Suppressor macrophage (primary cell): ENCODE measurements at places on chromosomes 3 and 15.
A peak's percentile ranks its signal among the peaks of the same experiment; 100 is the strongest.

- no peak for DNase-seq
Measured at GRCh38 chr3:57972531-57973111, 35.6 kb upstream of the FLNB start.

- peak; percentile 67 for DNase-seq
Measured at GRCh38 chr3:129116482-129116946, 5.1 kb downstream of the RAB43 start.

GRCh38 chr15:64070965-64071851 is 22.4 kb downstream of the CIAO2A start:
- peak; percentile 94 for DNase-seq

- no peak for DNase-seq
Measured at GRCh38 chr3:61060411-61060861, 190.8 kb downstream of the FHIT start.

DNA sequence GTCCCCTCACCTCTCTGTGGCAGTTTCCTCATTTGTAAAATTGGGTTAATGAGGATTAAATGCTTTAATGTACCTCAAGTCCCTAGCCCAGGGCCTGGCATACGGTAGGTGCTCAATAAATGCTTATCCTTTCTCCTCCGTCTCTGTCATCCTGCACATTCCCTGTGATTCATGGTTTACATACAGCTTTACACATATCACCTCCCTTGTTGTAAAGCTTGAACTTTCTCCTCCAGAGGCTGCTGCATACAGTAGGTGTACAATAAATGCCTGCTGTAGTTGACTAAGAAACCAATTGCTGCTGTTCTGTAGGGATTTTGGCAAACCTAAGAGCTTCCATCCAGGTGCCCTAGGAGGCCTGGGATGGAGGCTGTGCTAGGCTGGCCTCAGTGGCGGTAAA is 1.5 kb upstream of the CSPG4 start:
- no peak for DNase-seq

DNA sequence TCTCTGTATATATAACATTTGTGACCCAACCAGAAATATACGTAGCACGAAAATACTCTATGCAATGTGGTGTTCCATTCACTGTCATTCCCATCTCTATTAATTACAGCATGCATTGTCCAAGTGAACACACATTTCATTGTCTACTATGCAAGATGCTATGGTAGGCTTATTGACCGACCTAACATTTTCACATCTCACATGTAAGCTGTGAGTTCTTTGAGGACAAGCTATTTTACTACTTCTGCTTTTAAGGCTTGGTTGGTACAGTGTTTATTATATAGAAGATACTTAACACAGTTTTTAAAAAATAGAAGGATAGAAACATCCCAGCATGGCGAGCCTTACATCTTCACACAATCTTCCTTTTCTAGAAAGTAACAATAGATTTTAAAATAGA is 164.4 kb downstream of the KLHL25 start:
- no peak for DNase-seq

DNA sequence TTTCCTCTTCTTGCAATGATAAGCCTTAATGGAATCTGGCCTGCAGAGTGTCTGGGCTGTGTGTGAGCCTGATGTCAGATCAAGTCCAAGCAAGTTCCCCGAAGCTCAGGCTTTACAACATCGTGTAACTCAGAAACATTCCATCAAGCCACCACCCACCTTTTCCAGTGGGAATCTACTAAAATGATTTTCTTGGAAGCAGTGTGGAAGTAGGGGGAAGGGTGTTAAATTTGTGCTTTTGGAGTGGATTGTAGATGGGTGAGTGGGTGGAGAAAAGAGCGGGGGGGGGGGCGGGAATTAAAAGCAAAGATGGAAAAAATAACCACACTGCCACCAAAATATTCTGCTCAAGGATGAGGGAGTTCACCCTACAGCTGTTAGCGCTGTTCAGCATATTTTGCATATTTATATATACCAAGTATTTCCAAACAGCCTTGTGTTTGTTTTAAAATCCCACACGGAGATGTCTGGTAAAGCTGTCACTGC is 53.6 kb downstream of the VGLL3 start:
- no peak for DNase-seq

- DNase-seq = no peak
Measured at GRCh38 chr15:63225381-63225780, 36.0 kb downstream of the RAB8B start.

GRCh38 chr3:169952045-169952444 is 14.6 kb upstream of the SEC62 start:
- DNase-seq = peak; percentile 71

DNA sequence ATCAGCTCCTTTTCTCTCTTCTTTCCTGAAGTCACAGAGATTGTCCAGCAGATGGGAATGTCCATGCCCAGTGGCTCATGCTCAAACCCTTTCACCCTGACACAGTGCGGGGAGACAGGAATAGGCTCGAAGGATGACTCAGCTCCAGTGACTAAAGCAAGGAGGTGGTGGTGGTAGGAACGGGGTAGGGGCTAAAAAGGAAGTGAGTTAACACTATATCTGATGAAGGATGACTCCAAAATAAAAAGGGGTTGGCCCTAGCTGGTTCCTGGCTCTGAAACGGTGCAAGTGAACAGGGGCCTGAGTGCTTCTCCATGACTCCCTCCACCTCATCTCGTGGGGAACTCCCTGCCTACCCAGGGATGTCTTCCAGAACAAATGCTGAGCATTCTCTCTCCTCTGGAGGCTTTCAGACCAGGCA is 167.4 kb upstream of the LPP start:
- DNase-seq = peak; percentile 75

DNA sequence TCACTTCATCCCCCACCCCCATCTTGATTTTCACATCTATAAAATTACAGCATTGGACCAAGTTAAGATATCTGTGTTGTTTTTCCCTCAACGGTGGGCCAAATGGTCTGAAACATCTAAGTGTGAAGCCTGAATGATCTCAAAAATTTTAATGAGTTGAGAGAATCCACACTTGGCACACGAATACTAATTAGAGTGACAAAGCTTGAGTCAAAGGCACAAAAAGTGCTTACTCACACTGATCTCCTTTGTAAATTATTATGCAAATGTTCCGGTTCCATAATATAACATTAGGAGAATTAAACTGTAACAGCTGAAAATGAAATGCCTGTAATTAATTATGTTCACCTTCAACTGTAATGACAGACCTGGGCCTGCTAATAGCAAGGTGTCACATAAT is 33.6 kb downstream of the GPR176 start:
- no peak for DNase-seq

DNA sequence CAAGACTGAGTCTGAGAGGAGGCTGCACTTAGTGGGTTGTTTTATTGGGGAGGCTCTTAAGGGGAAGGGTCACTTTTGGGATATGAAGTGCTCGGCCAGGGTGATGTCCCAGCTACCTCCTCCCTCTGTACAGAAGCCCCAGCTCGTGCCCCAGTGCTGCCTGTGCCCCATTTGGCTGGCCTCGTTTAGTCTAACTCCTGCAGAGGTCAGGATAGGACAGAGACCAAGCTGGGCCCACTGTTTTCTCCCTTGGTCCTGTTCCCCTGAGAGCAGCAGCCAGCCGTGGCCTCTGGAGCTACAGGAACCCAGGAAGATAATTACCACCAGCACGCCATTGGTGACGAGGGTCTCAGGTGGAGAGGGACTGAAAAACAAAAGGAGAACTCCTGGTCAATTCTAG is 18.5 kb downstream of the PLA2G4E start:
- DNase-seq = no peak

GRCh38 chr3:110456001-110456400 is 615.6 kb upstream of the NECTIN3 start:
- no peak for DNase-seq

DNA sequence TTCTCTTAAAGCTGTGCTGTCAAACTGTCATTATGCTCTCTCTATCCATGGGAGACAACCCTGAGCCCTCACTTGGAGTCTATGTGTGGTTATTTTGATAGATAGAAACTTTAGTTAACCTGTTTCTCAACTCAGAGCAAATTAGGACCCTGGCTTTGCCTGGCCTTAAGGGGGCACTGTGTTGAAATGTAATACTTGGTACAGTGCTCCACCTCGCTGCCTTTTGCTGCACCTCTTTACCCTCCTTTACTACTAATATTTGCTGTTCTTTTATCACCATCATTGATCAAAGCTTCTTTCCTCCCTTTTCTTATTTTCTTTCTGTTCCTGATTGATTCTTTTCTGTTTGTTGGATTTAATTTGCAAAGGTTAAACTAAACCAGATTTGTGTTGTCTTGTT is 34.3 kb downstream of the STT3B start:
- DNase-seq = no peak

DNA sequence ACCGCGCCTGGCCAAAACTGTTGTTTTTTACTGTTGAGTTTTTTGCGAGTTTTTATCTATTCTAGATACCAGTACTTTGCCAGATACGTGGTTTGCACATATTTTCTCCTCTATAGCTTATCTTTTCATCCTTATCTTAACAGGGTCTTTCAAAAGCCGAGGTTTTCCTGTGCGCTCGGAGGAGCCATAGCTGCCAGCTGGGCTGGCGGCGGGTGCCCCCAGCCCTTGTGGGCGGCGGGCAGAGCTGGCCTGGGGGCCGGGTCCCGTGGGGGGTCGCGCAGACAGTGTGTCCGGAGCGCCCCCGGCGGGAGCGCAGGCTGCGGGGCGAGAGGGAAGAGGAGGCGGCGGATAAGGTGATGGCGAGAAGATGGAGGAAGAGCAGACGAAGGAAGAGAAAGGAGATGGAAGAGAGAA is 11.1 kb upstream of the EIF4A2 start:
- no peak for DNase-seq

GRCh38 chr3:11917051-11917450 is 70.4 kb upstream of the TAMM41 start:
- no peak for DNase-seq

DNA sequence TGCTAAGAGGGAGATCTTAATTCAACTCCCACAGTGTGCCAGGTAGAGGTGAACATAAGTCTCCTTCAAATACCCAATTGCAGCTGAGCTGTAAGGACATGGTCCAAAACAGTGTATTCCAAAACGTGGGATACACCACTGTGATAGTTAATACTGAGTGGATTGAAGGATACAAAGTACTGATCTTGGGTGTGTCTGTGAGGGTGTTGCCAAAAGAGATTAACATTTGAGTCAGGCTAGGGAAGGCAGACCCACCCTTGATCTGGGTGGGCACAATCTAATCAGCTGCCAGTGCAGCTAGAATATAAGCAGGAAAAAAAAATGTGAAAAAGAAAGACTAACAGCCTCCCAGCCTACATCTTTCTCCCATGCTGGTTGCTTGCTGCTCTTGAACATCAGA is 45.1 kb upstream of the PHLDB2 start:
- DNase-seq = no peak

DNA sequence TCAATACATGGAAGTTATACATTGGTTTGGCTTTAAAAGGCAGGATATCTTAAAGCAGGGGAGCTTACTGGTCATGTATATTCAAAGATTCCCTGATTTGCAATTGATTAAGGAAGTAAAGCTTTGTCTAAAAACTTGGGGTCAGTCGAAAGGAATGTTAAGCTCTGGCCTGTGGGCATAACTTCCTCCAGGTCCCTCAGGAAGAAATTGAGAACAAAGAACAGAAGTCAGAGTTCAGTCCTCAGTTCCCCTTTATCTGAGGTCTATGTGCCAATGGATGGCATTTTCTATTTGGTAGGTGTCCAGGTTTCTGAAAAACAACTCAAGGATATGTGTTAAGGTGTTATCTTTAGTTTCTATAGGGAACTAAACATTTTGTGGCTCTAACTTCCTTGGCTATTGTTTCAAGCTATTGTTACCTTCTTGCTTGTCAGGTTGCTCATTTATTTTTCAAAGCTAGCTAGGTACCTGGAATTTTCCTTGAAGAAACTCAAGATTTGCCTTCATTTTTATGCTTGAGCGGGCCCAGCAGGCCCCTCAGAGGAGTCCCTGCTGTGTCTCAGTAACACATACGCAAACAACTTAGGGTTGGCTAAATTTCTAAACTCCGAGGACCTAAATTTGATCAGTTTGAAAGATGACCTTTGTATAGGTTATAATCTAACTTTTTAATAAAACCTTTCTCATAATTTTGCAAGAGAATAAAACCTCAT is 135.0 kb upstream of the UBE2E2 start:
- DNase-seq = peak; percentile 44

GRCh38 chr3:44969154-44969827 is 6.7 kb downstream of the ZDHHC3 start:
- DNase-seq = peak; percentile 15

- no peak for DNase-seq
Measured at GRCh38 chr15:95113041-95113440, 881.7 kb downstream of the MCTP2 start.

DNA sequence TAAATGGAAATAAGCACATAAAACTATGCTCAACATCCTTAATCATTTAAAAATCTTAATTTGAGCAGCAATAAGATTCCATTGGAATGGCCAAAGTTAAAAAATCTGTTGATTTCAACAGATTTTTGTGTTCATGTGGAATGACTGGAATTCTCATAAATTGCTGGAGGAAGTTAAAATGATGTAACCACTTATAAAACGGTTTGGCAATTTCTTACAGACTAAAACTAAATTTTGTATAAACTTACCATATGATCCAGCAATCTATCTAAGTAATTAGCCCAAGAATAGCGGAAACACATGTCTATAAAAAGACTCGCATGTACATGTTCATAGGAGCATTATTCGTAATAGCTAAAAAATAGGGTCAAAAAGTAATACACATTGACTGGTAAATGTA is 1713.6 kb downstream of the SI start:
- no peak for DNase-seq

DNA sequence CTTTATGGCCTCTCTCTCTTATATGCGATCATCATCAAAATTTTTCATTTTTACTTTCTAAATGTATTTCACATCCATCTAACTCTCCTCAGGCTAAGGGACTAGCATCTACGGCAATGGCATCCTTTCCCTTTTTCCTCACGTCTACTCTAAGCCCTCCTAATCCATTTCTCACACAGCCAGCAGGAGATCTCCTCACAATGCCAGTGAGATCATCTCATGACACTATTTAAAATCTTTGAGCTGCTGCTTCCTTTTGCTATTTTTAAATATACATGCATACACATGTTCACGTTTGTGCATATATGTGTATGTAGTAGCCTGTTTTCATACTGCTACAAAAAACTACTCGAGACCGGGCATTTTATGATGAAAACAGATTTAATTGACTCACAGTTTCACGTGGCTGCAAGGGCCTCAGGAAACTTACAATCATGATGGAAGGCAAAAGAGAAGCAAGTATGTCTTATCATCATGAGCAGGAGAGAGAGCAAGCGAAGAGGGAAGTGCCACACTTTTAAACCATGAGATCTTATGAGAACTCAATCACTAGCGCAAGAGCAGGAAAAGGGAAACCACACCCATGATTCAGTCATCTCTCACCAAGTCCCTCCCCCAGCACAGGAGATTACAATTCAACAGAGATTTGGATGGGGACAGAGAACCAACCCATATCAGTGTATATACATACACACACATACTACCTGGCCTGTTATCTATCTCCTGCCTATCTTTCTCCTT is 599.2 kb upstream of the ROBO1 start:
- no peak for DNase-seq

- DNase-seq = peak; percentile 40
Measured at GRCh38 chr3:49017229-49017970, 980 bp downstream of the DALRD3 start.

- no peak for DNase-seq
Measured at GRCh38 chr3:58572013-58572633, 5.1 kb downstream of the FAM107A start.

GRCh38 chr3:12294885-12295580 is 6.2 kb downstream of the PPARG start:
- DNase-seq = no peak
